ENCODE measurements at places on chromosomes 7 and 10. TPM values are rescaled to one million over a fixed set of nuclear protein-coding genes. Genes with fewer than 3 reads are reported as not detected.

DNA sequence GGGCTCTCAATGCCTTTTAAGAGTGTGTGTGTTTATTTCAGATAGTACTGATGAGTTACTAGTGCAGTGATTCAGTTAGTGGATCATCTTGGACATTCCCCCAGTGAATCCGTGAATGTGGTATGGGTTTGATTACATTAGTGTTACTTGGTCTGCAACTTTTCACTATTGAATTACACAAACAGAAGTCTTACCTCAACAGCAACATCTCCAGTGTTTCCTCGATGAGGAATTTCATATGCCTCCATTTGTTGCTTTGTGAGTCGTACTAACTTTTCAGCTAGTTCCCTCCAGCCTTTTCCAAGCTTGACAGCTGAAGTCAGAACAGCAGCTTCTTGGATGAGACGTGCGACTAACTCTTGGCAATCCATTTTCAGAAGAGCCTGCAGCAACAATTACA is 63.2 kb downstream of the MACC1 start:
- H3K27me3 ChIP-seq: no peaks in the 10 kb centered on the region
- no peaks in the 10 kb centered on the region for H3K36me3 ChIP-seq
- H3K4me3 ChIP-seq: no peak overlapping the region

DNA sequence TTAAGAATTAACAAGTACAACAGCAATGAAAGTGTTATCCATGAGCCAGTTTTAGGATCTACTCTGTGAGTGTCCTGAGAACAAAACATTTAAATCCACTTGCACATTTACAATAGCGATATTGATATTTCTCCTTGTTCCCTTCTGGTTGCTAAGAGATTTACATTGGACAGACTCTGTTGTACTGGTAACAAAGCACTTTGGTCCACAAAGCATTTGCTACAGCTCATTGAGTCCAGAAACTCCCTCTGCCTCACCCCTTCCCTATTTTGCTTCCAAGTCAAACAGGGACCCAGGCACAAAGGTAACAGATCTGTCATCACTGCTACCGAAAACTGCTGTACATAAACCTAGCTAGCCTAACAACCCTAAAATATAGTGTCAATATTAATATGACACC is 2.1 kb downstream of the ANK3 start:
- H3K4me3 ChIP-seq: no peak overlapping the region
- no peaks in the 10 kb centered on the region for H3K36me3 ChIP-seq
- no peak overlapping the region for H3K27ac ChIP-seq
- no peaks in the 10 kb centered on the region for H3K27me3 ChIP-seq
- no peak for DNase-seq

DNA sequence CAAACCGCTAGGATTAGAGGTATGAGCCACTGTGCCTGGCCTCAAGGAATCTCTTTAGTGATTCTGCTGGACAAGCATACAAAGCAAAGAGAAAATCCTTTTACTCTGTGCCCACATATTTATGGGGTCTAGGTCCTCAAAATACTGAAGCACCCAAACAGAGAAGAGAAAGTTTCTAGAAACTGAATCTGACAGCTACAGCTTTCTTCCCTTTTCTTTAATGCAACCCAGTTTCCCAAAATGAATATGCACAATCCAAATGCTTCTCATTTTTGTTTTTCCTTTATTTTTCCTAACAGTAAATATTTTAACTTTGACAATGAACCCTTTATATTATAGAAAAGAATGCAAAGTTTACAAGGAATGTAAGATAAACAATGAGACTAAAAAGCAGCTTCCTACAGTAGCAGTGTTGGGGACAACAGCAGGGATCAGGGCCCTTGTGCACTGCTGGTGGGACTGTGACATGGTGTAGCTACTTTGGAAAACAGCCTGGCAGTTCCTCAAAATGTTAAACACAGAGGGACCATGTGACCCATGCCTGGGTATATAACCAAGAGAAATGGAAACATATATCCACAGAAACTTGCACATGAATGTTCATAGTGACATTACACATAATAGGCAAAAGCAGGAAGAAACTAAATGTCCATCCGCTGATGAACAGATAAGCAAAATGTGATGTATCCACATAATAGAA is 325.2 kb downstream of the PRPF18 start:
- H3K27me3 ChIP-seq: no peaks in the 10 kb centered on the region
- no peak for DNase-seq
- H3K36me3 ChIP-seq: no peaks in the 10 kb centered on the region
- H3K4me1 ChIP-seq: no peaks in the 10 kb centered on the region

GRCh38 chr10:119812684-119813083 is 60.0 kb downstream of the MCMBP start:
- no peaks in the 10 kb centered on the region for H3K27me3 ChIP-seq
- peaks cover 18% of the 10 kb centered on the region for H3K36me3 ChIP-seq
- H3K4me1 ChIP-seq: no peaks in the 10 kb centered on the region
- H3K4me3 ChIP-seq: no peak overlapping the region
- H3K27ac ChIP-seq: no peak overlapping the region

DNA sequence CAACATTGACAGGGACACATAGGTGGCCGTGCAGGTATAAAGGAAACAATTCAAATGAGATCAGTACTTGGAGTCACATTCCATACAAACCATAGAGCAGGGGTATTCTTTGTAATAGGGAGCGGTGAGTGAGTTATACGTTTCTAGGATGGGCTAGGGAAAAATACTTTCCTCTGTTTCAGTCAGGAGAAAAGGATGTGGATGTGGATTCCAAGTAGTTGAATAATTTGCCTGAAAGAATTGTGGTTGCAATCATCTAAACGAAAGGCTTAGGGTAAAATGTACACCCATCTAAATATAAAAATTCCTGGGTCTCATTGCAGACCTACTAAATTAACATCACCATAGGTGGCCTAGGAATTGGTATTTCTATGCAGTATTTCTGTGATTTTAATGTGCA is 270.7 kb upstream of the IGFBP3 start:
- H3K4me1 ChIP-seq: no peaks in the 10 kb centered on the region
- no peaks in the 10 kb centered on the region for H3K36me3 ChIP-seq
- H3K27ac ChIP-seq: no peak overlapping the region
- DNase-seq: no peak
- H3K4me3 ChIP-seq: no peak overlapping the region

DNA sequence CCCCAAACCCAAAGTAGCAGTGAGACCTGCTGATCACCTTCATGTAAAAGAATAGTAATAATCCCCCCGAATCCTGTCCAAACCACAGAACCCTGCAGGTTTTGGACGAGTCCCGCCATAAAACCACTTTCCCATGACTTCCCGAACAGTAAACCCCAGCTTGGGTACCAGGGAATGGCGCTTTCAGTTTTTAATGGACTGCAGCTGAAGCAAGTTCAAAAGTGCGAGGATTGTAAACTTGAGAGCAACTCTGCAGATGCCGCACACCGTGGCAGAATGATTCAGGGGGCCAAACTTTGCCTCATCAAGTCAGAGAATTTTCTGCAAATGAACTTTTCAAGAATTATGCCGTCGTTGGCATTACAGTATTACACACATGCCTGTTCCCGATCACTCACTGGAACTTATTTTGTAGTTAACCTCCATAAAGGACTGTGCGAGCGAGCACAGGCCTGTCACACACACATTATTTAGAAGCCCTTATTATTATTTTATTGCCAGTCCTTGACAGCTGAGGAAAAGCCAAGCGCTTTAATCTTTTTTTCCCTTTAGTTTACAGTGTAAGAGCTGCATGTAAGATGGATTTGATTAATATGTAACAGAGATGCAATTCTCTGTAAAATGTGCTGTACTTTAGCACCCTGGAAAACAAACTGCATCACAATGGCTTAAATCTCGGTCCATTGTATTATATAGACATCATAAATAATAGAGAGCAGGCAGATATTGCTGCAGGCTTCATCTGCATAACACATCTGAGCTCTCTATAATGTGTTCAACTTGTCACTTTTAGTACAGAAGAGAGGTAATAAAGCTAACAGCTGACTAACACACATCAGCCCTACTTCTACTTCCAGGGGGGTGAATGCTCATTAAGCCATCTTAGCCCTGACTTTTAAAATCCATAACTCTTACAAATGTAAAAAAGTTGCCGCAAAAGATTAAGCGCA is 493.5 kb upstream of the GALNT17 start:
- H3K4me3 ChIP-seq: no peak overlapping the region
- no peaks in the 10 kb centered on the region for H3K27me3 ChIP-seq
- DNase-seq: no peak
- H3K4me1 ChIP-seq: peaks cover 13% of the 10 kb centered on the region

GRCh38 chr7:144908943-144909556 is 73.2 kb upstream of the TPK1 start:
- DNase-seq: no peak
- peaks cover 12% of the 10 kb centered on the region for H3K4me1 ChIP-seq
- no peaks in the 10 kb centered on the region for H3K27me3 ChIP-seq
- no peak overlapping the region for H3K27ac ChIP-seq
- H3K4me3 ChIP-seq: no peak overlapping the region

DNA sequence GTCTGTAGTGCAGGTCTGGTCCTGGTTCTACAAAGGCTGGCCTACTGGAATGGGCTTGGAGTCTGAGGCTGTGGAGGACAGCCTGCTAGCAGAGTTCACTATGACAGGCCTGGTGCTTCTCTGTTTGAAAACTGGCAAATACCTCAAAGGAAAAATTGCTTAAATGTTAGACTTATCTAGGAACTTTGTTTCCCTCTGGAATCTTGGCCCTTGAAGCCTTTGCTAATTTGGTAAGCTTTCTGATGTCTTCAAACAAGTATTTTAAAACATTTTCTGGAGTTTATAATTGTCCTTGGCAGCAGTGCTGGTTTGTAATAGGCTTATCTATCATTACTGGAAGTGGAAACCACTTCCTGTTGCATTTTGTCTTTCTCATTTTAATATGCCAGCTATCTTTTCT is 139.7 kb downstream of the TMEM26 start:
- peaks cover 12% of the 10 kb centered on the region for H3K4me1 ChIP-seq
- no peak for DNase-seq
- H3K27me3 ChIP-seq: no peaks in the 10 kb centered on the region

DNA sequence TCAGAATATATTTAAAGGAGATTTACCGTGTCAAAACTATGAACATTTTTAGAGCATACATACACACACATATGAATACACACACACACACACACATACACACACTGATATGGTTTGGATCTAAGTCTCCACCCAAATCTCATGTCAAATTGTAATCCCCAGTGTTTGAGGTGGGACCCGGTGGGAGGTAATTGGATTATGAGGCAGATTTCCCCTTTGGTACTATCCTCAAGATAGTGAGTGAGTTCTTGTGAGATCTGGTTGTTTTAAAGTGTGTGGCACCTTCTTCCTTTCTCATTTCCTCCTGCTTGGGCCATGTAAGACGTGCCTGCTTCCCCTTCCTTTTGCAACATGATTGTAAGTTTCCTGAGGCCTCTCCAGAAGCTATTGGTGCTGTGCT is 515.0 kb upstream of the ZMIZ1 start:
- no peak overlapping the region for H3K4me3 ChIP-seq
- peaks cover 3% of the 10 kb centered on the region for H3K27me3 ChIP-seq
- no peak for DNase-seq
- H3K27ac ChIP-seq: no peak overlapping the region
- H3K4me1 ChIP-seq: peaks cover 7% of the 10 kb centered on the region
- no peaks in the 10 kb centered on the region for H3K36me3 ChIP-seq

The PTPN20 gene
- total RNA-seq: 2.6 TPM

The PRKG1 gene
- total RNA-seq: not detected

The PDE6C gene
- not detected for total RNA-seq

The MKI67 gene
- total RNA-seq: 210 TPM
